T-helper 1 cell (primary cell): ENCODE measurements at places on chromosomes 16 and 17.
A peak's percentile ranks its signal among the peaks of the same experiment; 100 is the strongest.

DNA sequence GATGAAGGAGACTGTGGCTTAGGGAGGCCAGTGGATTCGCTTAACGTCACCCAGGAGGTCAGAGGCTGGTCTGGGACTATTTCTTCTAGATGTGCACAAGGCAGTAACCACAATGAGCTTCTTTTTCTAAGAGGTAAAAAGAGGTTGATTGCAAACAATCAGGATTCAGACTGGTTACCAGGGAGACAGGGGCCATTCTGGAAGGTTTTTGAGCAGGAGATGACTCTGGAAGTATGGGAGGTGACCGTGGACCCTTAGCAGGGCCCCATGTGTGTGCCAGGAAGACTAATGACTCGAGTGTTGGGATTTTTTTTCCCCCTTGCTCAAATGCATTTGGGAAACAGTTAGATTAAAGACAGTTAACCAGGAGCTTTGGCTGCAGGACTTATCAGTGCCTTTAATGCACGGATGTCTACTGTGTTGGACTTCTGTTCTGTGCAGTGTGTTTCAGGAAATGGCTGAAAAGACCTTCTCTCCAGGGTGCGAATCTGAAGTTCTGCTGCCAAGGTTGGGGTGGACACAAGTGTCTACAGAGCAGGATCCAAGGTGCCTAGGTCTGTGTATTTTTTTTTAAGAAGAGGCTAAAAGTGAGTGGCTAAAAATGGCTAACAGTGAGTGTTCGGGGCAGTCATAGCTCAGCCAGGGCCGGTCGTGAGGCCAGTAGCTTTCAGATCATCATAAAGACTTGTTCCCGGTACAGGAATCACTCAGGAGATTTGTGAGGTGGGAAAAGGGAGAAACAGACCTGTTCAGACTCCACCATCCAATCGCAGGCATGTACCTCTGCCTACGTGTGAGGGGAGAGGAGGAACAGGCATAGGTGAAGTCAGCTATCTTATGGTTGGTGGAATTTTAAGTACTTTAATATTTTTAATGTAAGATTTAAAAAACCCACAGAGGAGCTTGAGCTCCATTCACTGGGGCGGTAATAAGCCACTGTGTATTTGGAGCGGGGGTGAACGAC lies 82.3 kb upstream of the CIBAR2 start:
- no peak for DNase-seq

DNA sequence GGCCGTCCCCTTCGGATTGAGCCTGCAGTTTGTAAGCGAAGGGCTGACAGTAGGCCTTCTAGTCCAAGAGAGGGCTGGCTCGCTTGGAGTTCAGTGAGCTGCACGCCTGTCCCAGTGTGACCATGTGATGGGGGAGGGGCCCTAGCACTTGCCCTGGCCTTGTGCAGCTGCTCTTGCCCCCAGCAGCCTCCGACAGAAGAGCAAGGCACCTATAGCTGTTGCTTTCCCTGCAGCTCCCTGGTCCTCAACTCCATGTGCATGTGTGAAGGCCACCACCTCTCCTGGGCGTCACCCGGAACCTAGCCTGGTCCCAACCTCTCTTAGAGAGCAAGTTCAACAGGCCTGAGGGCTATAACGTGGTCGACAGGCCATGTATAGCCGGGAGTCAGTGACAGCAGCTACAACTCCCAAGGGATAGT lies 5.6 kb downstream of the SPHK1 start:
- DNase-seq = no peak

DNA sequence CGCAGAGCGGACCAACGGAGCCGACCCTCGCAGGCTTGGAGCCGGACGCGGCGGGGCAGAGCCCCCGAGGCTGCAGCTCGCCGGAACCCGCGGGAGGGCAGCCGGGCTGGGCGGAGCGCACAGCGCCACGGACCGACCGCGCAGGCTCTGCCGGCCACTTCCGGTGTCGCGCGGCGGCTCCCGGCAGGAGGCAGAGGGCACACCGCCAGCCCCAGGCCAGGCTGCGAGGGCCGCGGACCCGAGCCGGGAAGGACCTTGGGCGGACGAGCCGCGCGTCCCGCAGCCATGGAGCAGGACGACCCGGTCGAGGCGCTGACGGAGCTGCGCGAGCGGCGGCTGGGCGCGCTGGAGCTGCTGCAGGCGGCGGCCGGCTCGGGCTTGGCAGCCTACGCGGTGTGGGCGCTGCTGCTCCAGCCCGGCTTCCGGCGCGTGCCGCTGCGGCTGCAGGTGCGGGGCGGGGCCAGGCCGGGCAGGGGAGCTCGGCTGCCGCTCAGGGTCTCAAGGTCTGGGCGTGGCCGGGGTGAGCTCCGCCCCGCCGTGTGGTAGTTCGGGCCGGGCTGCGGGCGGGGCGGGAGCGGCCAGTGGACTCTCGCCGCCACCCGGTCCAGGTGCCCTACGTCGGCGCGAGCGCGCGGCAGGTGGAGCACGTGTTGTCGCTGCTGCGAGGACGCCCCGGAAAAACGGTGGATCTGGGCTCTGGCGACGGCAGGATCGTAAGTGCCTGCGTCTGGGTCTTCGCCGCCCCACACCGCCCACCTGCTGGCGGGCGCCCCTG lies at the start of gene ANTKMT:
ANTKMT (plus strand) TSS at position 157 of the 775 bp plus-strand sequence; CDS start at position 286, 129 bp downstream.
- DNase-seq = peak; percentile 75

DNA sequence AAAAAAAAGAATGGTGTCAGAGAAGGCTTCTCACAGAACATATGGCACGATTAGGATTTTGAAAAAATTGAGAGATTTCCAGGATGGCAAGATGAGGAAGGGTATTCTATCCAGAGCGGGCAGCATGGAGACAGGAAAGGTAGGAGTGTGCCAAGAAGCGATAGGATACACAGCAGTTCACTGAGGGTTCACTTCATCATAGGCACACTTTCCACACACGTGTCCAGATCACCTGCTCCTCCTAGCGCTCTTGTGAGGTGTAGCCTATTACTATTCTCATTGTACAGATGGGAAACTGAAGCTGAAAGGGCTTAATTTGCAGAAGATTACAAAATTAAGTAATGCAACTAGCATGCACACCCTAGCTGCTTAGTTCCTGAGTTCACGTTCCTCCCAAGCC lies 6.2 kb upstream of the ELAC2 start:
- no peak for DNase-seq

- DNase-seq = no peak
Observed at GRCh38 chr17:31486351-31487062, 95.0 kb downstream of the RAB11FIP4 start.

GRCh38 chr16:19485611-19486010 lies 36.3 kb downstream of the GDE1 start:
- no peak for DNase-seq

- DNase-seq = no peak
Observed at GRCh38 chr16:3328643-3329042, 23.3 kb downstream of the ZNF75A start.

GRCh38 chr16:57916735-57917438 lies 54.0 kb downstream of the CNGB1 start:
- DNase-seq = no peak

DNA sequence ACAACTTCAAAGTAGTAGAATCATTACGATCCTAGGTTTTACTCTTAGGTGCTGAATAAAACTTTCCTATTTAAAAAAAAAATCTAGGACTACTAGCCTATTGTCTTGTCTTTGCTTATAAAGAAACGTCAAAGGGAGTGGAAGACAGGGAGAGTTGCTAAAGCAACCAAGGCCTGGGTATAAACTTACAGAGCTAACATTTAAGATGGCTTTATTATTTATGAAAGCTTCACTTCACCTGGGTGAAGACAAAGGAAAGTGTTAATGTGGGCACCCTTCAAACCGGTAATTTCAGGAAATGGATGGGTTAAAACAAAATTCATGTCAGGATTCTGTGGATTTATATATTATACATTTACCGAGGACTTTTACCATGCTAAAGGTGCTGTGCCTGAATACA lies 2.5 kb downstream of the DUSP14 start:
- DNase-seq = no peak

- DNase-seq = no peak
Observed at GRCh38 chr17:49074851-49075540, 57.6 kb upstream of the B4GALNT2 start.

DNA sequence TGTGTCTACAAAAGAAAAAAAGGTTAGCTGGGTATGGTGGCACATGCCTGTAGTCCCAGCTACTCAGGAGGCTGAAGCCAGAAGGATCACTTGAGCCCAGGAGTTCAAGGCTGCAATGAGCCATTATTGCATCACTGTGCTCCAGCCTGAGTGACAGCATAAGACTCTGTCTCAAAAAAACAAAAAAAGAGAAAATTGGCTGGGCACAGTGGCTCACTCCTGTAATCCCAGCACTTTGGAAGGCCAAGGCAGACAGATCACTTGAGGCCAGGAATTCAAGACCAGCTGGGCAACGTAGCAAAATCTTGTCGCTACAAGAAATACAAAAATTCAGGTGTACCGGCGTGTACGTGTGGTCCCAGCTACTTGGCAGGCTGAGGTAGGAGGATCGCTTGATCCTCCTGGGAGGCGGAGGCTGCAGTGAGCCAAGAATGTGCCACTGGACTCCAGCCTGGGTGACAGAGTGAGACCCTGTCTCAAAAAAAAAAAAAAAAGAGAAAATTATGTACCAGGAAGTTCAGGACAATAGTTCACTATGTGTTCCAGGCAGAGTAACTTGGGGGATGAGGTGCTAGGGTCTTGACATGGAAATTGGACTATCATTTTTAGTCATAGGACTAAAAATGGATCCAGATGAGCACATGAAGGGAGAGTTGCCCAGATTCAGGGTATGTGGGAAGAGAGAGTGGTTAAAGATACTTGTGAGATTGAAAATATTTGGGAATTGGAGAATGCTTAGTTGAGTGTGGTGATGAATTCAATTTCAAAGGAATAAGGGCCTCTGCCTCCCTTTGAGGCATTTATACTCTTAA lies 11.0 kb downstream of the ALDH3A2 start:
- no peak for DNase-seq

GRCh38 chr16:77943801-77944200 lies 78.5 kb upstream of the CLEC3A start:
- no peak for DNase-seq

DNA sequence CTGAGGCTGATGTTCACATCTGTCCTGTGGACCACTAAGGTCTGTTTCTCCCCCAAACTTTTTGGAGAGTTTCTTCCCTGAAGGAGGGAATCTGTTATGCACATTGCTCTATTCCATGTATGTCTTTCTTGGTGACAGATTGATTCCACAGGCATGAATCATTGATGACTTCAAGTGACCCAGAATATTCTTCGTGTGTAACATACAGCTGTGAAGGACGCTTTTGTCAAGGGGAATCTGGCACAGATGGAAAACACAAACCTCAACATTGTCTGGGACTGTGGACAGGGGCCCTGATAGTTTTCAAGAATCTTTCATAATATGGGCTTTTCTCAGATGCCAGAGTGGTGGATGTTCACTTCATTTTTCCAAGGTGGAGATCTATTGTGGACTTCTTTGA lies 223.1 kb upstream of the MAF start:
- no peak for DNase-seq

GRCh38 chr17:39754958-39755553 lies 17.3 kb downstream of the GRB7 start:
- no peak for DNase-seq

DNA sequence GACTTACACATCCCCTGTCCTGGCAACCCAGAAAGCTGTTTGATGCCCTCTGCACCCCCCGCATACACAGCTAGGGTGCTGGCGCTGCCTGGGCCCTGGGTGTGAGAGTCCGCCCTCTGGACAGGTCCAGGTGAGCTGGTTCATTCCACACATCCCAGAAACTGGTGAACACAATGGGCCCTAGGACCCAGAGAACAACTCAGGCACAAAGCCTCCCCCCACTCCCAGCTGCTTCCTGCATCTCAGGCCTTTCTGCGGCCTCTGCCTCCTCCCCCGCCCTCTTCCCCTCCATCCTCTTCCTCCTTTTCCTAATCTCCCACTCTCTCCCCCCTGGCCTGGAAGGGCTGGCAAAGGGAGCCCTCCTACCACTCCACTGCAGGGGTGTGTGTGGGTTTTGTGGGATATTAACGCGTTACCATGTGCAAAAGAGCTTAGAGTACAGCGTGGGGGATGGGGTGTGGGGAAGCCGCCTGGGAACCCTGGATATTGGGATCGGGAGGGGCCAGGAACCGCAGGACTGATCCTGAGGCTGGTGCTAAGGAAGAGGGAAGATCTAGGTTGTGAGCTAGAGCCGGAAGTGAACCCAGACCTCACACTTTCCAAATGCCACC lies 1.6 kb upstream of the PPP1R9B start:
- DNase-seq = peak; percentile 24

DNA sequence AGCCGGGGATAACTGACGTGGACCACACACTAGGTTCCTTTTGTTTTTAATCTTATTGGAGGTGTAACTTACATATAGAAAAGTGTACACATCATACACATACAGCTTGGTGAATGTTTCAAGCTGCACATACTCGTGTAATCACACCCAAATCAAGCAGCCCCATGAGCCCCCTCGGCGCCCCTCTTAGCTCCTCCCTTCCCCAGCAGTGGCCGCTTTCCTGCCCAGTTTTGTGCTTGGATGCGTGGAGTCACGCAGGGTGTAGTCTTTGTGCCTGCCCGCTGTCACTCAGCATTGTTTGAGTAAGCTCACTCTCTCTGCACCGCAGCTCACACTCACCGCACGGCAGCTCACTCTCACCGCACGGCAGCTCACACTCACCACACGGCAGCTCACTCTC lies 151.7 kb upstream of the CHMP6 start:
- DNase-seq = no peak

DNA sequence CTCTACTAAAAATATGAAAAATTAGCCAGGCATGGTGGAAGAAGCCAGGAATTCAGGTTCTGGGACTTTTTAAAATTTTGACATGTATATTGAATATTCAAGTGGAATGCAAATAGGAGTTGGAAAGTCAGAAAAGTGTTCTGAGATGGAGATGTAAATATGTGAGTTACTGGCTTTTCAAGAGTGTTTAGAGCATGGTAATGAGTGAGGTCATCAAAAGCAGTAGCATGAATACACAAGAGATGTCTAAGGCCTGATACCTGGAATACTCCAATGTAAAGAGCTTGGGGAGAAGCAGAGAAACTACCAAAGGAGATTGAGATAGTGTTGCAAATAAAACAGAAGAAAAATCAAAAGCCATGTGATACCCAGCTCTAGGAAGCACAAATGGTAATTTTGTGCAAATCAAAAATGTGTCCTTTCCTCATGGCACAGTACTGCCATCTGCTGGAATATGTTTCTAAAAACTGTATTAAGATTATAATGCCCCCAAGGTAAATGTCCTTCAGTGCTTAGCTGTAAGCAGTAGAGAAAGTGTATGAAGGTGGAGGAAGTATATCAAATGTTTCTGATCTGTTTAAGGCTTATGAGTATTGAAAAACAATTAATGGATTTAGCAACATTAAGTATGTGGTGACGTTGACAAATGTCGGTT lies 908.4 kb downstream of the KCNJ18 start:
- DNase-seq = no peak
